Stimulated activated CD4-positive, alpha-beta T cell treated with anti-CD3 and anti-CD28 coated beads, Interleukin-15, amount 100 ng/mL, for 1 hour (primary cell): ENCODE measurements at places on chromosomes 16 and 17.

GRCh38 chr16:86090461-86091170 lies 191.7 kb downstream of the IRF8 start:
- DNase-seq = no peak

DNA sequence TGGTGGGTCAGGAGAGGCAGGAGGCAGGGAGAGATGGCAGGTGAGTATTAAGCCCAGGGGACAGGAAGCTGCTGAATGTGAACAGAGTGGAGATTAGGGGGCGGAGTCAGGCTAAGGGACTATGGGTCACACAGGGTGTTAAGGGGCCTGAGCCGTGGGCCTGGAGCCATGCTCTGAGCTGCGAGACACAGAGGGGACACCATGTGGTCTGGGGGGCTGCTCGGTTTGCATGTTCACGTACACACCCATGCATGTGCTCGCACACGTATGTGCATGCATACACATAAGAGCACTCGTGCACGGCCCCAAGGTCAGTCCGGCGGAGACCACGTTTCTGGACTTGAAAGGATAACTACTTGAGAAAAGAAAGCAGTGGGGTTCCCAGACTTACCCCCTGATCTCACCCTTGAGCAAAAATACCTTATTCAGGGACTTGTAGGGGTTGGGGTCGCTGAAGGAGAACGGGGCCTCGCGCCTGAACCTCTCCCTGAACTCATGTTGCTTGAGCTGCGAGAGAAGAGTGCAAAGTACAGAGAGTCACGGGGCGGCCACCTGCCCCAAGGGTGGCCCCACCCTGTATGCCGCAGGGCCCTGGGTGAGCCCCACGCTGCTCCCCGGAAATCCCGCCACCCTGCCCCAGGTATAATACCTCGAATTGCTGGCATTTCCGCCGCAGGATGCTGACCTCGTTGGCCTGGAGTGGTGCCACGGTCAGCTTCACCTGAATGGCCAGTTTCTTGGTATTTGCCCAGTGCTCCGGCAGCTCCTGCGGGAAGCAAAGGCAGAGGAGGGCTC lies 50.8 kb downstream of the DNAH17 start:
- DNase-seq = no peak

DNA sequence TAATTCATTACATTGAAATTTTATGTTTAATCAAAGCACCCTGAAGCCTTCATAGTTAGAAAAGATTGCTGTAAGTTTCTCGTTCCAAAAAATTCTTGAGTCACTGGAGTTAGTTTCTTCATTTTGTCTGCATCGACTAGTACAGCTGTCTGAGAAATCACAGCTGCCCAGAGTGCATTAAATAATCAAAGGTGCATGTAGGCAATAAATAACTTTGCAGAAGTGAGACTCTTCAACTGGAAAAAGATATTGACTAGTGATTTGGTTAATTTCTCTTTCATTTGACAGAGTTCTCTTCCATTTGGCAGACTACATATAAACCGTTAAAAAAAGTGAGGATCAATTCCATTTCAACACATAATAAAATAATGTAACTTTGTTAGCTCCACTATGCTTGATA lies 234.0 kb downstream of the CNTNAP4 start:
- no peak for DNase-seq

DNA sequence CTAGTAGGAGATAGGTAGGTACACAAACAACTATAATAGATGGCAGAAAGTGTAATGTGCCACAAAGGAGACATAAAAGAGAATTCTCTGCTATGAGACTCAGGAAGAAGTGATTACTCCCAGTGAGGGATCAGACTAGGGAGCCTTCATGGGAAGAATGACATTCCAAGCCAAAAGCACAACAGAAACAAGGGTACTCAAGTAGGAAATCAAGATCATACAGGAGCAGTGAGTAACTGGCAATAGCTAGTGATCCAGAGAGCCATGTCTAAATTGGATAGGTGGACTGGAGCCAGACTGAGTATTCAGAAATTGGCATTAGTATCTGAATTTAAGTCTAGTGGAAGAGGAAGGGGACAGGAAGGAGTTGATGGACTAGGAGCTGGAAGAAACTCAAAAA lies 10.7 kb downstream of the RFFL start:
- DNase-seq = no peak

DNA sequence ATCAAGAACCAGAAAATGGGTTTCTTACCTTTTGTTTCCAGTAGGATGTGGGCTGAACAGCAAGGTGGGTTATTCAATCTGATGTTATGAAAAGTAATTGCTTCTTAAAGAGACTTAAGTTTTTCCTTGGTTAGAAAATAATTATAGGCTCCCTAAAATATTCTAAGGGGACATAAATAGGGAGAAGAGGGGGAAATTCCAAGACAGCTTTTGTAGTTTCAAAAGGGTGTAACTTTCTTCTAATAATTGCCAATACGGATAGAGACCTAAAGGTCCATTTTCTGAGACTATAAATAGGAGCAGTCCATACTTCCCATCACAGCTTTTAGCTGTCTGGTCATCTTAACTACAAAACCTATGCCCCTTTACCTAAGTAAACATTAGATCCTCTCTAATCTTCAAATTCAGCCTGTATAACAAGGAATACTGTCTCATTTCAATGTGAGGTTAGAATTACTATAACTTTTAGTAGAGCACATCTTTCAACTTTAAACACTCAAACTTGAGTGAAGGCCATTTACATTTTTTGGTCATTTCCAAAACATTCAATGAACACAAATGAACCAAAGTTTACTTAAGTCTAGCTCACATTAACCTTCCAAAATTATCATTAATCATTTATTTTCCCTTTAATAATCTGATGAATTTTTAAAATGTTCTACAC lies 5.5 kb downstream of the SRSF1 start:
- no peak for DNase-seq

- no peak for DNase-seq
Measured at GRCh38 chr16:81469183-81469677, 24.6 kb downstream of the CMIP start.

DNA sequence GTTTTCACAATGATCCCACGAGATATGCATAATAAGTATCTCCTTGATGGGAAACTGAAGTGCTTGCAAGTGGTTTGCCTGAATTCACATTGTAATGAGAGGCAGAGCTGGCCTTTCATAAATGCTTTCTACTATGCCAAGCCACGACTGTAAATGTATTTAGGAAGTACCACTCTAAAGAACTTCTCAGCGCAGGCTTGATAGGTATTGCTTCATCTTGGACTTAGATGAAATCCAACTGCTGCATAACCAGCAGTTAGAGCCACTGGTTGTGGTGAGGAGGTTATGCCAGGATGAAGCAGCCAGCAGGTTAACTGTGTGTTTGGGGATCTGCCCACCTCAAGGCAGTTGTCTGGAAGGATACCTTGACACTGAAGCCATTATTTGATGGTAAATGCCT lies 26.8 kb downstream of the MARCHF10 start:
- no peak for DNase-seq

GRCh38 chr16:62450291-62450690 lies 414.1 kb upstream of the CDH8 start:
- DNase-seq = no peak

DNA sequence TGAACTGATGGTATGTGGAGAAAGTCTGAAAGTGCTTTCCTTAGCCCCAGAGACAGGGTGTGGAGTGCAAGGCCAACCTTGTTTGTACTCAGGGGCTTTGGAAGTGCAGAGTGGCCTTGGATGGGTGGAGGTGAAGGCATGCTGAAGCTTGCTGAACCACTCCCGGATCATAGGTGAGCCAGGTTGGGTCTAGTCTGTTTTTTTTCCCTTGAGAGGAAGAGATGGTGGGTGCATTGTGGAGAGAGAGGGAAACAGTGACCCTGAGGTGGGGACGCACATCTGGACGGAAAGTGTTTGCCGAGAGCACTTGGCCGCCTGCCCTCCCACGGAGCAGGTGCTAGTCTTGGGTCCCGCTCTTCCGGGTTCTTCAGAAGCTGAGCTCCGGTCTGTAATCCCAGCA lies 12.5 kb downstream of the ABAT start:
- no peak for DNase-seq

DNA sequence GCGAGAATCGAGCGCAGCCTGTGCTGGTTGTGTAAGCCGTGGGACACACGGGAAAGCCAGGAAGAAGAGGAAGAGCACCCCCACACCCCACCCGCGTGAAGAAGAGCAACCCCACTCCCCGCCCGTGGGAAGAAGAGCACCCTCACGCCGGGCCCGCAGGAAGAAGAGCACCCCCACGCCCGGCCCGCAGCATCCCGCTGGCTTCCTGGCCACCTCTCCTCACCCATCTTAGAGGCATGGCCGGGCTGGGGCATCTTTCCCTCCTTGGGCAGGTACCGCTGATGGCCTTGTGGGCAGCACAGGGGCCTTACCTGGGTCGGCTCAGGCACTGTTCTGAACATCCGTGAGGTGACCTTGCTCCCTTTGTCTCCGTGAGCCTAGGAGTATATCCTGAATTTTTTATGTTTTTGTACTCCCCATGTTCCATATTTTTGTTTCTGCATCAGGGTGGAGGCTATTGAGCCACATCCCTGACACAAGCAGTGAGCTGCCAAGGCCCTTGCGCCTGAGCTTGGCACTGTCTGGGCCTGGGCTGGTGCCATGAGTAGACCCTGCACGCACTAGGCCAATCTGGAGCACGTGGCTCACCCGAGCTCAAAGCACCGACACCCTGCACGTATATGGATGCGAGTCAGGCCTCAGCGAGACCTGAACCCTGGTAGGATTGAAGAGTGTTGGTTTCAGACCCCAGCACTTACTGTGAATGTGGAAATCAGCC lies 71.4 kb upstream of the KCTD5 start:
- no peak for DNase-seq

DNA sequence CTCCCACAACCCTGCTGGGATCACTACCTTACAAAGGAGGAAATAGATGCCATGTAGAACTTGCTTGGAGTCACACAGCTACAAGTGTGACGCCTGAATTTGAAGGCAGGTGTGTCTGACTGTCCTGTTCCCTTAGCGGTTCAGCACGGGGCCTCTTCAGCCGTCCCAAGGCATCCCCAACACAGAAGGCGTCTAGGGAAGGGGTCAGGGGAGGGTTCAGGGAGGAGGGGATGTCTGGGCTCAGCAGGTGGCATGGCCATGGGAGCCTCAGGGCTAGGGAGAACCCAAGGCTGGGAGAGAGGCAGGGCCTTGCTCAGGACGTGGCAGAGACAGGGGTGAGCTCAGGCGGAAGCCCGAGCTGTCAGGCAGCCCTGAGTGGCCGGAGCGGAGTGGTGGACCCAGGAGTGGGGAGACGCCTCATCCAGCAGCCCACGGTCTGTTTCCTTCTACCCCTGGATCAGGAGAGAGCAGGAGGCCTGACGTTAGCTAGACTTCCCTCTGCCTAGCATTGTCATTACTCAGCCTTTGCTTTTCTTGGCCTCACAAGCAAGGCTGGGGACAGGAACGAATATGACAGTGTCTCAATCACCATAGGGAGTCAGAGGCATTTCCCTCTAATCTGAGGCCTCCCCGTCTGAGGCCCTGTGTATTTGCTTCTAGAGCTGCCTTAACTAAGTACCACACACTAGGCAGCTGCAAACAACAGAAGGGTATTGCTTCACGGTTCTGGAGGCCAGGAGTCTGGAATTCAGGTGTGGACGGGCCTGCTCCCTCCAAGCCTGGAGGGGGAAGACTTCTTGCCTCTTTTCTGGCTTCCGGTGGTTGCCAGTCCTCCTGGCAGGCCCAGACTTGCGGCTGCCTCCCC lies 31.3 kb upstream of the ANKRD40CL start:
- DNase-seq = no peak

GRCh38 chr17:39400547-39401411 lies 647 bp downstream of the FBXL20 start:
- no peak for DNase-seq

DNA sequence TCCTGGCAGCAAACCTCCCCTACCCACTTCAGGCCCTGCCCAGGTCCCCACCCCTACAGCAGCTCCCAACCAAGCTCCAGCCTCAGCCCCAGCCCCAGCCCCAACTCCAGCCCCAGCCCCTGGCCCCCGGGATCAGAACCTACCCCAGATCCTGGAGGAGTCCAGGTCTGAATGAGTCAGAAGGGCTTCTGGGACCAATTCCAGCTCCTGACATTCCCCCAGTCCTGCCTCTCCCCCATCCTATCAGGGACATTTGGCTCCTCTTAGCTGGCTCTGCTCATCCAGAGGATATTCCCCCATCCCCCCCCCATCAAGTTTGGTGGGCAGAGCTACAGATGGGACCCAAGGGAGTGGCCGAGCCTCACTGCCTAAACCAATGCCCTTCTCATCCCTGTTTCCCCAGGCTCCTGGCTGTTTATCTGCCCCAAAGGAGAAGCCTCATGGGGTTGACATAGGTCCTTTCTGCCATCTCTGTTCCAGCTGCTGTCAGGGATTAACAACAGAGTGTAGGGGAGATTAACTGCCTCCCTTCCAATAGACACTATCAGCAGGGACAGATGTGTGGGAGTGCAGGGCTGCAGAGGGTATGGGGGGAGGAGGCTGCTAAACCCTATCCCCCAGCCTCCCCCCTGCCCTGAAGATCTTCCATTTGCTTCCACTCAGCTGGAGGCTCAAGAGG lies 16.5 kb downstream of the CNTNAP1 start:
- no peak for DNase-seq

GRCh38 chr17:21453144-21453898 lies 77.2 kb downstream of the KCNJ12 start:
- no peak for DNase-seq

GRCh38 chr17:76923491-76923890 lies 55.3 kb downstream of the MGAT5B start:
- no peak for DNase-seq

- no peak for DNase-seq
Measured at GRCh38 chr17:7852262-7852670, 2.6 kb upstream of the TMEM88 start.

- DNase-seq = no peak
Measured at GRCh38 chr16:49639739-49640431, 216.0 kb downstream of the ZNF423 start.

DNA sequence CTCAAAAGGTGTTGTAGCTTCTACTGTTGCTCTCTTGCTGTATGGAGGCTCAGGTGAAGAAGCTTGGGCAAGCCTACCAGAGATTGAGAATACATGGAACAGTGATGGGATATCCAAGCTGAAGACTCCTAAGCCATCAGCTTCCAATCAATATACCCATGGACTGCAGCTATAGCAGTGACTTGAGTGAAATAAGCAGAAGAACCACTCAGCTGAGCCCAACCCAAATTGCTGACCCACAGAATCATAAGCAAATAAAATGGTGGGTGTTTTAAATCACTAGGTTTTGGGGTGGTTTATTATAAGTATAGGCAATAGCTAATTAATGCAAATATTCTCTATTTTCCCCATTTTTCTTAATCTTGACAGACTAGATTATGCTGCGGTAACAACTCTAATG lies 147.7 kb upstream of the SALL1 start:
- no peak for DNase-seq

DNA sequence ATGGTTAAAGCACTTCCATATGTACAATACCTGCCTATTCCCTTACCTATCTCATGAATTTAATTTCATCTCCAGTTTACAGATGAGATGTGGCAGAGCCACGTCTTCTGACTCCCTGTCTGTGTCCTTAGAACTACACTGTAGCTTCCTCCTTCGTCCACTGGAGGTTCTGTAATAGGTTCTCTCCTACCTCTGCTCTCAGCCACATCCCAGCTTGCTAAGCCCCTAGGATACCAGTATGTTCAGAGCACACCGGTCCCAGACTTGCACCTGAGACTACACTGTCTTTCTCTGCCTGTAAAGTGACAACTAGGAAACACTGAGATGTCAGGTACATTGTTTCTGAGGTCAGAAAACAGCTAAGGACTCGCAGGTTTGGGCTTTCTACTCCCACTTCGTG lies 3.8 kb upstream of the RASL10B start:
- no peak for DNase-seq

- DNase-seq = no peak
Measured at GRCh38 chr16:47713225-47713595, 252.1 kb downstream of the PHKB start.

- DNase-seq = no peak
Measured at GRCh38 chr17:5902181-5903140, 167.7 kb upstream of the WSCD1 start.

GRCh38 chr16:73066927-73067670 lies 19.2 kb upstream of the ZFHX3 start:
- DNase-seq = no peak
